WTC11 (cell line): ENCODE measurements at places on chromosomes 7 and 10. TPM values are rescaled to one million over a fixed set of nuclear protein-coding genes. Genes with fewer than 3 reads are reported as not detected.

GRCh38 chr7:110987127-110987693 lies 103.7 kb upstream of the LRRN3 start:
- H3K4me1 ChIP-seq: no peaks in the 10 kb centered on the region
- no peak overlapping the region for H3K4me3 ChIP-seq
- no peak for DNase-seq
- H3K27me3 ChIP-seq: no peaks in the 10 kb centered on the region

DNA sequence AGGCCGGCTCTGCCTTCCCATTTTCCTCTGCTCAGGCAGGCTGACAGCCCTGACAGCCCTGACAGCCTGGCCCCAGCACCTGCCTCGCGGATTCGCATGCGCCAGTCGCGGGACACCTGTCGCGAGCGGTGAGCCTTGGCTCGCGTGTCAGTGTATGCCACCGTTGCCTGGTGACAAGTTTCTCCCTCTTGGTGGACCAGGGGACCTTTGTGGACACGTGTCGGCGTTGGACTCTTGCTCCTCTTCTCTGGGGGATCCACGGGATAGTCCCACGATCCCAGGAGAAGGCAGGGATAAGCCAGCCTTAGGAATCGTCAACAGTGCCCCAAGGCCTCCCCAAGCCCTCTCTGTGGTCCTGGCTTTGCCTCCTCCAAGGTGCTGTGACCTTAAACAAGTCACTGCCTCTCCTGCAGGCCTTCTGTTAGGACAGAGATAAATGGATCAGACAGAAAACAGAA lies 18.1 kb upstream of the ZNF273 start:
- H3K4me1 ChIP-seq: peaks cover 5% of the 10 kb centered on the region; the same call in 1 of the 2 replicates
- H3K36me3 ChIP-seq: peaks cover 8% of the 10 kb centered on the region
- H3K4me3 ChIP-seq: no peak overlapping the region
- peaks cover 50% of the 10 kb centered on the region for H3K27me3 ChIP-seq
- no peak for DNase-seq
- no peak overlapping the region for H3K27ac ChIP-seq

Gene CDC14C
- 0.07 TPM in 1 of 3 replicates, not detected in the others for total RNA-seq

Gene TLX1
- 2.1 to 4.6 TPM (median 2.3 TPM) in 3 replicates for total RNA-seq
